Midbrain (tissue), 1 donor: ENCODE measurements at places on chromosomes 5 and 9.

GRCh38 chr9:17723656-17724055 is 144.8 kb downstream of the SH3GL2 start:
- no peak for DNase-seq

GRCh38 chr5:175444060-175444904 is at the start of gene DRD1:
TSS of gene DRD1 (minus strand) at chr5:175444182. CDS start at chr5:175443099, 1,083 bp downstream.
- peak; percentile 53 for DNase-seq

- DNase-seq, result no peak
These were observed 26.8 kb downstream of the C5orf15 start for GRCh38 chr5:133941456-133942196.

DNA sequence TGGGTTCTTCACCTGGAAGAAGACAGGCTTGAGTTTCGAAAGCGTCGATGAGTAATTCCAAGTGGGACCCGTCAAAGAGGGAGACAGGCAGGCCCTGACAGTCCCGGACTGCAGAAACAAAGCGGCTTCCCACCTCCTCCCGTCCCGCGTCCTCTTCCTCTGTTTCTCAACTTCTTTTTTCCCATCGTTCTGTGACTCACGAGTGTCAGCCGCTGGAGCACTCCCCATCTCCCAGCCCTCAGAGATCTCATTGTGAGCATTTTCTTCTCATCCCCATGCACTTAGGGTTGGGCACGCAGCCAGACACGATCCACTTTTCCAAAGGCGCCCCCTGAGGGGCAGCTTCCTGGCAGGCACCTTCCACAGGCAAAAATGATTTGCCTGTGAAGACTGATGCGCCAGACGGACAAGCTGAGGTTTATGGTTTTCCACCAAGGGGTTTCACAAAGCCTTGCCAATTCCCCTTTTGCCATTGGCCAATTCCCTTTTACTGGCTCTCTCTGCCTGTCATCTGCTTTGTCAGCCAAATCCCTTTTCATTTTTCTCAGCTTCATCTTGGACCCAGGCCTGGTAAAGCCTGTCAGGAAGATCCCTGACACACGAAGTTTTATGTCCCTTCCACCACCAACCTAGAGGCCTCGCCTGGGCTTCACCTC is 86.5 kb upstream of the ANKRD55 start:
- DNase-seq, result no peak

DNA sequence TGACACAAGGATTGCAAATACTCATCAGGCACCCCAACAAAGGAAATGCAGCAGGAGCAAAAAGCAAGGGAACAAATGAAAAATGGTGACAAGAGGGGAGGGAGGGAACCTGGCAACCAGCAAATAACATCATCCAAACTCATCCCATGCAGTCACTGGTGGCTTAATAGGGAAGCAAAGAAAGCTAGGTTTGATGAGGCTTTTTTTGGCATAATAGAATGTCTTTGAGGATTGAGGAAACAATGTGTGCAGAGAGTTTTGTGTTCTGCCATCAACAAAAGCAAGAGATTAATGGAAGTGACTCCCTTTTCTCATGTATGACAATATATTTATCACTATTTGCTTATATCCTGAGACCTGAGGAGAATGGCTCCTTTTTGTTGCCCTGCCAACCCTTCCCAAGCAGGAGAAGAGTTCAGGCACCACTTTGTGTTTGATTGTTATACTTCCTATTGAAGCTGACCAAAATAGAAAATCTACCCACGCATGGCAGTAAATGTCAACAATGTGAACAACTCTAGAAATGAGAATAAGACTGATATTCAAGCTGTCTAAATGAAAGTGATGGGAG is 375.7 kb downstream of the CAAP1 start:
- DNase-seq, result no peak

DNA sequence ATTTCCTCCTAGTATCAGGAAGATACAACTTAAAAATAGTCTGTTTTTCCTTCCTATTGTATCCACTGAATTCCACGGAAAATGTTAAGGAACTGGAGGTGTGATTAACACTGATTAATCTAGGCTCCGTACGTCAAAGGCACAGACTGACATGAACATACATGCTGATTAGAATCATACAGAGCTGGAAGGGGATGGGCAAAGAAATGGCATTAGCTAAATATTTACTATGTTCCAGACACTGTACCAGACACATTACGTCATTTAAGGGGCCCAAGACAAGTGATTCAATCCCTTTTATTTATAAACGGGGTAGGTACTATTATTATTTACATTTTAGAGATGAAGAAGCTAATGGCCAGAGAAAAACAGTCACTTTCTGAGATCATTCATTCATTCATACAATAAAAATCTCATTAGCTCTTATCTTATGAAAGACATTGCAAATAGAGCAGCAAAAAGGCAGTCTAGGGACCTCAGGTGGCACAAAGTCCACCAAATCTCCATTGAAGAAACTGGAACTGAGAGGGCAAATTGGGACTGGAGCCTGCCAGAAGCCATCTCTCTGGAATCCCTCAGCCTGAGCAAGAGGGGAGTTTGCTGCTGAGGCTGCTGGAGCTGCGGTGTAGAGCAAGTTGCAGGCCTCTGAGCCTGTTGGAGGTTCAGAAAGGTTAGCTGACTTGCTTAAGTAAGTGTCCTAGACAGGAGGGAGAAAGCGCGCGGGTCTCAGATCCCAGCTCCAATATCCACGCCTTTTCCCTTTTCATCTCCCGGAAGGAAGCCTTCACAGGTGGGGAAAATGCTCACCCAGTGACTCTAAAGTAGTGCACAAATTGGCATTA is 1.6 kb upstream of the TGFBR1 start:
- DNase-seq, result no peak

GRCh38 chr9:113301548-113301947 is 1.6 kb downstream of the RNF183 start:
- DNase-seq, result no peak

- DNase-seq, result no peak
These were observed 84.7 kb downstream of the RASGRF2 start for GRCh38 chr5:81044868-81045267.

- DNase-seq, result no peak
These were observed 113.9 kb upstream of the SAP30L start for GRCh38 chr5:154331924-154332323.

DNA sequence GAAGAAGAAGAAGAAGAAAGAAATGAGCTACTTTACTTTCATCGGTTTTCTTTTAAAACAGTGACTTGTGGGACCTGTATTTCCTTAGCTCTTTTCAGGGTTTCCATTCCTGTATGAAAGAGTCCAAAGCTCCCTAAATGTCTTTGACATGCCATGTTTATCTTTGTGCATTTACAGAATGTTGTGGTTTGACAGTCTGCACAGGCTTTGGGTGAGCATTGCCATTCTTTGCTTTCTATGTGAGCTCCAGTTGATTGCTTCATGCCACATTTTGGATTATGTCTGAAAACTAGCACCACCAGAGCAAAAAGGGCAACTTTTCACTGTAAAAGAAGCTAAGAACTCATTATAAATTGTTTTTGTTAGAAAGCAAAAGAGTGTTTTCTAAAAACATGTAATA is 733.4 kb downstream of the TLE4 start:
- no peak for DNase-seq

DNA sequence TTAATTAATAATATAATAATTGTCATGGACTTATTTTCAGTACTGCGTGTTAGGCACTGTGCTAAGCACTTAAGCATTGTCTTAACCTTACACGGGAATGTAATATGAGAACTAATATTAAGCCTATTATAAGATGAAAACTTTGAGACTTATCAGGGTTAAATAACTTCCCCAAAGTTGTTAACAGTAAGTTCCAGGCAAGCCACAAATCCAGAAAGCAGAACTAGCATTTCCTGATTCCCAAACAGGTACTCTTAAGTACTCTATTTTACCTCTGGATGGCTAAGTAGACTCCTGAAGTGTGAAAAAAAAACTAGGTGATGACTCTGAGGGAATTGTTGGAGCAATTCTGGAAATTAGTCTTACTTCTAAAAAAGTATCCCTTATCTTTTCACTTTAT is 23.8 kb downstream of the GABRG2 start:
- DNase-seq, result no peak

GRCh38 chr9:121372239-121373010 is 2.4 kb upstream of the STOM start:
- DNase-seq, result no peak

DNA sequence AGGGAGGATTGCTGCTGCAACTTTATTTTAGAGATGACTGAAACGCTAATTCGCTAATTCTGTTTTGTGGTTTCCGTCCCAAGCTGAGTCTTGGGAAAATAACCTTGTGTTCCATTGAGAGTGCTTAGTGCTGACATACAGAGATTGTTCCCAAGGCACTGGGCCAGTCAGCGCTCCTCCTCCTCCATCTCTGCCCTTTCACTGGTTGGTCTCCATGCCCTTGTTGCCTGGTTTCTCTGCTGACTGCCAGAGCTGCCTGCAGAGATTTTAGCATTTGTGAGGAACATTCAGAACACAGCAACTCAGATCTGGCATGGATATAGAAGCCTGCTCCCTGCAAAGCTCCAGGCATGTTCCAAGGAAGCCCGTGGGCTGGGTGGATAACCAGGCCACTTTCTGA is 126.0 kb upstream of the IRX2 start:
- DNase-seq, result peak; percentile 56

DNA sequence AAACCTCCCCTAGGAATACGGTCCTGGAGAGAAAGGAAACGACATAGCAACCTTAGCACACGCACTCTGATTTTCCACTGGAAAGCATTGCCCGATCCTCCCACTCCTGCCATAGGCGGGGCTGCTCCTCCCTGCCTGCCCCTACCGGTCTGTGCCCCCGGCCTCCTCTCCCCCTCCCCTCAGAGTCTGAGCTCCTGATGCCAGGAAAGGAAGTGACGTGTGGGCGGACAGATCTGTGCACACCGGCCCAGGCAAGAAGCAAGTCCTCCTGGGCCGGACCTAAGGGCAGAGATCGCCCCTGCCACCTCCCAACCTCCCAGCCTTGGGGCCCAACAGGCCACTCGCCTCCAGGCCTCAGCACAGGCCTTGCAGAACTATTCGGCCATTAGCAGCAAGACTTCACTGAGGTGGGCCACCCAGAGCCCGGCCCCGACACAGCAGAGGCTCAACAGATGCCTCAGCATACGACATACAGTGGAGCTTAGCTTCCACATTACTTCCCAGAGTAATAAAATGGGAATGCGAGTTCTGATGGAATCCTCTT is 7.2 kb downstream of the NINJ1 start:
- no peak for DNase-seq

DNA sequence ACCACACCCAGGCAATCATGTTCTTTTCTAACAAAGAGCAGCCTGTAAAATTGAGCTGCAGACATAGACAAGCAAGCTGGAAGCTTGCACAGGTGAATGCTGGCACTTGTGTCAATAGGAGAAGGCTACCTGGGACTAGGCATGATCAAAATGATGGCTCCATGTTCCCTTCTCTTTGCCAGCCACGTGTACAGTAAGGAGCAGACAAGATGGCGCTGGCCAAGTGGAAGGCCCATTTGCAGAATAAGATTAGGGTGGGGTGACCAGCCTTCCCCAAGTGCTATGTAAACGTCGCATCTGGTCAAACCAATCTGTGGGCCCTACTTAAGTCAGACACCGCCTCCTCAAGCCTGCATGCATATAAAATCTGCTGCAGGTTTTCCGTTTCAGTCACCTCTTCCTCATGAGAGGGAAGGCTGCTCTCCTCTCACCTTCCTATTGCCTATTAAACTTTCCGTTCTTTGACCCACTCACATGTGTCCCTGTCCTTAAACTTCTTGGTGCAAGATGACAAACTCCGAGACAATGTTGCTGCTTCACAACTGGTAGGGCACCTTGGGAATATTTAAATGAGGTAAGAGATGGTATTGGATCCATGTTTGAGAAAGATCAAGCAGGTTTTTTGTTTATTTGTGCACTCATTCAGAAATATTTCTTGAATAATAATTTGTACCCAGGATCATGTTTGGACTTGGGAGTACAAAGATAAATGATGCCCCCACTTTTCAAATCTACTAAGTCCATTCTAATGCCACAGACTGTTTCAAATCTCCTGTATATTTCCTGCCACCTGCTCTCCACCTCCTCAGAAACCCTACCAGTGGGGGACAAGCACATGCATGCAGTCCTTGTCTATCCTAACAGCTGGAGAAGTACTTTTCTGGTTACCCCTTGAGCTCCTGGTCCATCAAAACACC is 30.7 kb upstream of the TGFBR1 start:
- no peak for DNase-seq

DNA sequence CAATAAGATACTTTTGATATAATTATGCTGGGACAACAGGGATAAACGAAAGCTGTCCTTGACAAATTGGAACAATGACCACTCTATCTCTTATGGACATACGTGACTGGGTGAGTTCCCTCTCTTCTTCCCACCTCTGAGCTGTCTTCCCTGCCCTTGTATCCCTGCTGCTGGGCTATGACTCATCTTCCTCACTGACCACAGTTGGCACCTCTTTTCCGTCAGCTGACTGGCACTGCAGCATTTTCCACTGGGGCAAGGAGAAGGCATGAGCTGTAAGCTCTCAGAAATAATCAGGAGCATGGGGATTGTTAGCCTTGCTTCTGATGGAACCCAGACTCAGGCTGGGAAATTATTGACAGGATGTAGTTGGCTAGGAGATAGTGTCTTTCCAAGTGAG is 48.7 kb downstream of the PCSK1 start:
- DNase-seq, result no peak

GRCh38 chr5:158534203-158534602 is 565.5 kb downstream of the EBF1 start:
- no peak for DNase-seq

DNA sequence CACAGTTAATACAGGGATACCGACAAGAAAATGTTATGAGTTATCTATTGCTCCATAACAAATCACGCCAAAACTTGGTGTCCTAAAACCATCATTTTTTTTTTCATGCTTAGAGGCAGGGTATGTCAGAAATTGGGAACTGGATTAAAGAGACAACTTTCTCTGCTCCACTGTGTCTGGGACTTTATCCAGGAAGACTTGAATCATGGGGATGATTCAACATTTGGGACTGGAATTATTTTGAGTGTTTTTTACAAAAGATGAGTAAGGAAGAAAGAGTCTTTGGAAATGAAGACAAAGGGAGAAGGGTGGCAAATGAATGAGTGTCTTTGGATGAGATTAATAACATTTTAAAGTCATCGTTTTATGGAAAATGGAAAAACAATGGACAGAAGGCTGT is 1883.7 kb upstream of the C9orf72 start:
- DNase-seq, result no peak

- peak; percentile 17 for DNase-seq
These were observed 50.1 kb upstream of the SMAD5 start for GRCh38 chr5:136082390-136083193.

- DNase-seq, result no peak
These were observed 21.2 kb downstream of the LVRN start for GRCh38 chr5:115983519-115983918.

DNA sequence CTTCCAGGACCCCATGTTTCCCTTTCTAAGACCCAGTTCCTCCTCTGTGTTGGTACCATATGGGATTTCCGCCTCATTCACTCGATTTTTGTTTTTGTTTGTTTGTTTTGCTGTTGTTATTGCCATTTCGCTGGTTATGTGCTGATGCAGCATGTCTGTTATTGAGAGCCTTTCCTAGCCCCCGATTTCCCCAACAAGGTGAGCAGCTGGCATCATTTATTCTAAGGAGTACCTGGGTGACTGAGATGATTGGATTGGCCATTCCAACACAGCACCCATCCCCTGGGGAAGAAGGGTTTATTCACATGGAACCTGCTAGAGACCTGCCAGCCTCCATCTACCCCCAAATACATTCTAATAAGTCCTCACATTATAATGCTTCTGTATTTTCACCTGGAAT is 2.7 kb downstream of the GLRA1 start:
- no peak for DNase-seq

GRCh38 chr5:157197086-157197485 is 16.4 kb downstream of the ITK start:
- no peak for DNase-seq
